ENCODE measurements at places on chromosomes 13 and 19. TPM values are rescaled to one million over a fixed set of nuclear protein-coding genes. Genes with fewer than 3 reads are reported as not detected.

DNA sequence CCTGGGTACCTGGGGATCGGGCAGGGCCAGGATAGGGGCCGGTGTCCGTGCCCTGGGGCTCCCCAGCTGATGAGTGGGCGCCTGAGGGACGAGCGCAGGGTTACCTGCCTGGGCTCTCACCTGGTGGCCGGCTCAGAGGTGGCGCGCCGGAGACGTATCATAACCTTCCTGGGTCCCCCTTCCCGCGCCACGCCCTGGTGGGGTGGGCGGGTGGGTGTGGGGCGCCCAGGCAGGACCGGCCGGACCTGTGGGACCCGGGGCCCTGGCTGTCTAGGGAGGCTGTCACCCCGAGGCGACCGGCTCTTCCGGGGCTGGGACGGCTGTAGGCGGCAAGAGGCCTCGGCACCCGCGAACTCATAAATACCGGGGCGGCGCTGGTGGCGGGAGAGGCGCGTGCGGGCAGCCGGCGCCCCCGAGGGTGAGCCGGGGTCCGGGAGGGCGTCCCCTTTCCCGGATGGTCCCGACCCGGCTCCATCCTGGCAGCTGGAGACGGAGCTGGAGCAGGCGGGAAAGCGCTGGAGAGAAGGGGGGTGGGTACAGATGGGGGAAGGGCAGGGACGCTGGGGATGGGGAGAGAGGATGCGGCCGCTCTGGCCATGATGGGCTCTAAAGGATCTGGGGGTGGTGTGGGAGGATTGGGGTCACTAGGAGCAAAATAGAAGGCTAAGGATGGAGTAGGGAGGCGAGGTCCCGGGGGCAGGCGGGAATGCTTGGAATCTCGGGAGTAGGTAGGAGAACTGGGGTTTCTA lies at the start of gene ACP7:
Gene ACP7 (plus strand): TSS at position 386 of the 749 bp plus-strand sequence. CDS start 902 bp downstream, outside the sequence.
- H3K4me3 ChIP-seq: peak within 1 kb of the TSS; percentile 73
- peaks cover 12% of the 10 kb centered on the region for H3K4me1 ChIP-seq
- H3K36me3 ChIP-seq: no peaks in the 10 kb centered on the region
- H3K27me3 ChIP-seq: peaks cover 21% of the 10 kb centered on the region

GRCh38 chr13:91722267-91722884 lies 324.0 kb downstream of the GPC5 start:
- no peaks in the 10 kb centered on the region for H3K27me3 ChIP-seq
- H3K4me3 ChIP-seq: no peak overlapping the region
- no peaks in the 10 kb centered on the region for H3K36me3 ChIP-seq
- no peak overlapping the region for H3K27ac ChIP-seq

DNA sequence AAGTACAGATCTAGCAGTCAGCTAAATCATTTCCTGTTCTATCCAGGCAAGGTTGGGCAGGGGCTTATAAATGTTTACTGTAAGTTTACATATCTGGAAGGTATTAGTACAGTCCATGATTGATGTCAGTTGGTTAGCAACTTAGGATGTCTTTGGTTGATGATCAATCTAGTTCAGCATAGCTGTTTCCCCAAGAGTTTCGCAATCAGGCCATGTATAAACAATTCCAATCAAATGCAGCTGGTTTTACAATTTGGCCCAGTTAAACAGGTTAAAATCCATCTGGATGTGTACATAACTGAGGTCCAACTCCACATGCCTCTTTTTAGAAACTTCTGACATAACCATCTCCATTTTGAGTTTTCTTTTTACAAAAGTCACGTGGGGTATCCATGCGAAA lies 6.9 kb downstream of the ZNF221 start:
- no peak overlapping the region for H3K27ac ChIP-seq
- no peak overlapping the region for H3K4me3 ChIP-seq
- peaks cover 38% of the 10 kb centered on the region for H3K36me3 ChIP-seq
- DNase-seq: no peak

GRCh38 chr19:42409477-42409876 lies 17.7 kb downstream of the LIPE start:
- no peak for DNase-seq
- H3K27ac ChIP-seq: no peak overlapping the region
- no peaks in the 10 kb centered on the region for H3K36me3 ChIP-seq
- H3K27me3 ChIP-seq: no peaks in the 10 kb centered on the region
- peaks cover 9% of the 10 kb centered on the region for H3K4me1 ChIP-seq
- H3K4me3 ChIP-seq: no peak overlapping the region

DNA sequence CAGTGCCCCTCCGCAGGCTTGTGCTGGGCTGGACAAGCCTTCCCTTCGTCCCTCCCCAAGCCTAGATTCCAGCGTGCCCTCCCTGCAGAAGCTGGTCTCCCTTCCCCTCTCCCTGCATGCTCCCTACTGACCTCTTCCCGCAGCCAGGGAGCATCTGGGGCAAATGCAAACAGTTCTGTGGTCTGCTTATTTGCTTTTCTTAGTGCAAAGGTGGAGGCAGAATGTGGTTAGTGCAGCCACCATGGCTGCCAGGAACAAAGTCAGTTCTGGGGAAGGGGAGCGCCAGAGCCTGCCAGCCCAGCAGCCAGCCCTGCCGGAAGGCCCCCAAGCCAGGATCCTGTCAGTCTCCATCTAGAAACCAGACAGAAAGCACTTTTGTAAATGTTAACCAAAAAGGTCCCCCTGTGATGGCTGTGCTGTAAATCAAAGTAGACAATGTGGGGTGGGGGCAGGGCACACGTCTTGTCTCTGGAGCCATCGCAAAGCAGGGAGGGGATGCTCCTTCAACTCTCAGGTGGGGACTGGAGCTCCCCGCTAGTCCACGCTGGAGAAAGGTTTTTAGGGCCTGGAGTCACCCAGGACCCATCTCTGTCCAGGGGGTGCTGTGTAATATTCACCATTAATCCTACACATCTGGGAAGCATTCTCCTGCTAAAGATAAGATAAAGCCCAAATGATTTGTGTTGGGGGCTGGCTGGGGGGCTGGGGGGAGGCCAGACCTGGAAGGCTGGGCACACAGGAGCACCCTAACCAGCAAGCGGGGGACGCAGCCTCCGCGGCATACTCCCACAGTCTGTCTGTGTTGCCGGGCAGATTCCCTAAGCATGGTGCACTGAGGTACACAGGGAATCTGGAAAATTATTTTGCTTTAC lies 30.9 kb downstream of the SERP2 start:
- no peak for DNase-seq
- H3K4me3 ChIP-seq: no peak overlapping the region
- peaks cover 38% of the 10 kb centered on the region for H3K27me3 ChIP-seq
- no peak overlapping the region for H3K27ac ChIP-seq
- no peaks in the 10 kb centered on the region for H3K4me1 ChIP-seq

- peak overlapping the region; percentile 98 for H3K27ac ChIP-seq
- no peaks in the 10 kb centered on the region for H3K36me3 ChIP-seq
- peak; percentile 67 for DNase-seq
- H3K27me3 ChIP-seq: no peaks in the 10 kb centered on the region
Observed at GRCh38 chr19:19866611-19867248, 1.0 kb downstream of the ZNF253 start.

GRCh38 chr19:14571695-14572490 lies at the start of gene NDUFB7:
Gene NDUFB7, minus strand, starts transcription at chr19:14572066. Its CDS starts 66 bp downstream, at chr19:14572000.
- no peaks in the 10 kb centered on the region for H3K36me3 ChIP-seq
- H3K4me1 ChIP-seq: peaks cover 40% of the 10 kb centered on the region
- H3K27me3 ChIP-seq: no peaks in the 10 kb centered on the region
- H3K4me3 ChIP-seq: peak within 1 kb of the TSS; percentile 95
- H3K27ac ChIP-seq: peak within 1 kb of the TSS; percentile 90
- peak; percentile 96 for DNase-seq

The FBN3 gene
- total RNA-seq: not detected

The PGLYRP2 gene
- total RNA-seq: not detected

The TYROBP gene
- total RNA-seq: 235 TPM
